ENCODE measurements at places on chromosomes 2 and 18. TPM values are rescaled to one million over a fixed set of nuclear protein-coding genes. Genes with fewer than 3 reads are reported as not detected.

GRCh38 chr2:191298306-191298705, 53.1 kb downstream of the MYO1B start:
- DNase-seq = no peak

DNA sequence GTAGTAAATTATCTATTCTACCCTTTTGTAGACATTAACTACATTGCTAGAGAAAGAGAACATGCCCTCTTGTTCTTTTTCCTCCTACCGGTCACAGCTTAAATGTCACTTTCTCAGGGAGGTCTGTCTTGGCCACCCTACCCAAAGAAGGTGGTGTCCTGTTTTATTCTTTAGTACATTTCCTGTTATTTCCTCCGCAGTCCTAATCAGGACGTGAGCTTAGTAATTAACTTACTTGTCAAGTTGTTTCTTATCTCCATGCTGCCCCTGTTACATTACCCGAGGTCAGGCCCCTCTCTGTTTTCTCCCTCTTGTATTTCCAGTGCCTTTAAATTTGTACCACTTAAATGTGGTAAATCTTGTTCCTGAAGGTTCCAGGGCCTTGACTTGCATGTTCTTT, 73.7 kb upstream of the RMDN2 start:
- no peak for DNase-seq

GRCh38 chr18:41396211-41396610, 558.8 kb upstream of the PIK3C3 start:
- no peak for DNase-seq

GRCh38 chr2:165113414-165113813, 90.4 kb downstream of the SCN3A start:
- DNase-seq = no peak

DNA sequence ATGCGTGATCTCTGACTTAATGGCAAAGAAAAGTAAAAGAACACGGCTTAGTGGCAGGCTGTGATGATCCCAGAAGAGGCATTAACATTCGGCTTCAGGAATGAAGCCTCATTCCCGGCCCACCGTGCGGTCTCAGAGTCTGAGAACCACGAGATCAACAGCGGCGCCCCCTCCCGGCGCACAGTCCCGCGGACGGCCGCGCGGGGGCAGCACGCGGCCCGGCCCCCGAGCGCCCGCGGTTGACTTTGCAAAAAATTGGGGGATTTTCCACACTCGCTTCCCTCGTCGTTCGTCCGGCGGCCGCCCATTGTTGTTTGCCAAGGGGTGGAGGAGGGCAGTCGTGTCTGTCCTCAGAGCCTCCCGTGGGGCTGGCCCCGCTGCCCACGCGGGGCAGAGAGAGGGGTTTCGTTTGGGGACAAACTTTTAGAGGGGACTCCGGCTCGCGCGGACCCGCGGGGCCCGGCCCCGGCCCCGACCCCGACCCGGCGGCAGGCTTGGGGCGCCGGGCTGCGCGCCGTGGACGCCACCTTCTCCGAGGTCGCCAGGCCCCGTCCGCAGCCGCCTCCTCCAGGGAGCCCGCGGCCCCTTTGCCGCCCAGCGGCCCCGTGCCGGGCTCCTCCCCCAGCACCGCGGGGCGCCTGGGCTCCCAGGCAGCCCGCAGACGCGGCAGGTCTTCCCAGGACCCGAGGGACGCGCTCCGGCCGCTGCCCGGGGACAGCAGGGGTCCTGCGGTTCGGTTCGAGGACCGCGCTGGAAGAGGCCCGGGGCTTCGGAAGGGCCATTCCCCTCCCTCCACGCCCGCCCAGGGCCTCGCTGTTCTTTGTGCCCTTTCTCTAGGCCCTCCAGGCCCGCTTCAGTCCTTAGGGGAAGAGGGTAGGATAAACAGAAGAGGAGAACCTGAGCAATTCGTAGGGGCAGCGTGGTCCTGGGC, 3.4 kb upstream of the HS6ST1 start:
- peak; percentile 91 for DNase-seq

GRCh38 chr2:7510353-7510752, 593.1 kb downstream of the RNF144A start:
- DNase-seq = no peak

GRCh38 chr2:226963528-226963927, 127.7 kb downstream of the RHBDD1 start:
- no peak for DNase-seq

GRCh38 chr18:79763407-79763806, 34.3 kb upstream of the KCNG2 start:
- peak; percentile 7 for DNase-seq

DNA sequence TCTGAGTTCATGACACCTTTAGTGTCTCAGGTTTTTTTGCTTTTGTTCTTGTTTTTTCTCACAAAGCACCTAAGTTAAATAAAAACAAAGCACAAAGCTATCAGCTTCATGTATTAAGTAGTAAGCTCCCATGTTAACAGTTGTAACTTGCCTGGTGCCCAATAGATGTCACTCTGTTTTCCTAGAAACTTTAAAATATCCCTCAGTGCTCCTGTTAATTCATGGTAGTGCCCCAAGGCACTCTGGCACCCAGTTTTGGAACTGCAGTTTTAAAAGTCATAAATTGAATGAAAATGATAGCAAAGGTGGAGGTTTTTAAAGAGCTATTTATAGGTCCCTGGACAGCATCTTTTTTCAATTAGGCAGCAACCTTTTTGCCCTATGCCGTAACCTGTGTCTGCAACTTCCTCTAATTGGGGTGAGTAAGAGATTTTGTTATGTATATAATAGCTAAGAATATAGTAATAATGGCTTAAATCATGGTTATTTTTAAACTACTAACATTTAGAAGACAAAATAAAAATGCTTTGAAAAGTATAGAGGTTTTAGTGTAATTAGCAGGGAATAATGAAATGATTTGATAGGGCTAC, 555.0 kb upstream of the TMEFF2 start:
- no peak for DNase-seq

DNA sequence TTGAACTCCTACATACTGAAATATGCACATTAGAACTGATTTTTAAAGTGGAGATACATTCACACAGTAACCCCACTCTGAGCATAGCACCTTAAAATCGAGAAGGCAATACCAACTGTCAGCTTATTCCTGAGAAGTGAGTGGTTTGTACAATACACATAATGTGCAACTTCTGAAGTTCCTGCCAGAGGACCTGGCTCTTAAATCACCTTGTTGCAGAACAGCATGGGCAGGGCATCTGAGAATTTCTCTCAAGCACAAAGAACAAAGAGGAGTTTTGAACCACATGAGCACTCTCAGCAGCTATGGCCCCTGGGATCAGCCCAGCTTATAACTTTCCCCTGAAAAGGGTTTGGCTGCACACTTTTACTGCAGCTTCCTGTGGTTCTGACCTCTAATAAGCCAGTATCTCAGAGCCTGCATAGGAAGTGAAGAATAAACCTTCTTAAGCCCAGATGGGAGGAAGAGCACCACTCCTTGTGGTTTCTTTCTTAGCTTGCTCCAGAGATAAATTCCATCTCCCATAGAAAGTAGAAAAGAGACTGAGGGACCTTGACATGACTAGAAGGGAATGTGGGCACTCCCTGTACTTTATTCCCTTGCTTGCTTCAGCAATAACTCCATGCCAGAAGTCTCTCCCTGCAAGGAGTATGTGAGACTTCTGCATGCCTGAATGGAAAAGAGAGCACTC, 862.3 kb downstream of the SUCLG1 start:
- no peak for DNase-seq

DNA sequence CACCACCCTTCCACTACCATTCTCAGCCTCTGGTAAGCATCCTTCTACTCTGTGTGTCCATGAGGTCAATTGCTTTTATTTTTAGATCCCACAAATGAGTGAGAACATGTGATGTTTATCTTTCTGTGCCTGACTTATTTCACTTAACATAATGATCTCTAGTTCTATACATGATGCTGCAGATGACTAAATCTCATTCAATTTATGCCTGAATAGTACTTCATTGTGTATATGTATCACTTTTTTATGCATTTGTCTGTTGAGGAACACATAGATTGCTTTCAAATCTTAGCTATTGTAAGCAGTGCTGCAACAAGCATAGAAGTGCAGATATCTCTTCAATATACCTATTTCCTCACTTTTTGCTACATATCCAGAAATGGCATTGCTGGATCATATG, 733.3 kb downstream of the SUCLG1 start:
- no peak for DNase-seq

GRCh38 chr2:46325182-46325928, 28.1 kb downstream of the EPAS1 start:
- DNase-seq = no peak

- DNase-seq = no peak
Measured at GRCh38 chr2:224630659-224631550, 45.7 kb upstream of the CUL3 start.

Gene C1GALT1C1L
- 0.35 TPM for total RNA-seq

Gene PRSS56
- not detected for total RNA-seq

Gene CDK5R2
- total RNA-seq = not detected

Gene POTEE
- total RNA-seq = not detected

Gene SP140
- 12.7 TPM for total RNA-seq

Gene DNER
- total RNA-seq = 0.14 TPM

Gene FLACC1
- 3.6 TPM for total RNA-seq

Measured in upper lobe of right lung (tissue), 1 donor.